ENCODE measurements at places on chromosomes 7 and 10.

DNA sequence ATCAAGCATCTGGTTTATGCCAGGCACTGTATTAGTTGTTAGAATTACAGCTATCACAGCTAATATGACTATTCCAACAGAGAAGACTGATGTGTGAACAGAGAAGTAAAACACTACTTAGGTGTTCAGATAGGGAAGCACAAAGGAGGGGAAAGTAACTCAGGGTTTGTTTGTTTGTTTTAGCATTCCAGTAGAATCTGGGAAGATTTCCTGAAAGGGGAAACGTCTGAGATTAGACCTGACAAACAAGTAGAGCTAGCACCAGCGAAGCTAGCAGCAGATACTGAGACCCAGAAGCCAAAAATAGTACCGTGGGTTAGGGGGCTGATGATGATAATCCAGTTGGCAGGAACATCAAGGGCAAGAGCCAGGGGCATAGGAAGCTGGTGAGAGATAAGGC lies 28.8 kb upstream of the KLHL7 start:
- no peak for DNase-seq

DNA sequence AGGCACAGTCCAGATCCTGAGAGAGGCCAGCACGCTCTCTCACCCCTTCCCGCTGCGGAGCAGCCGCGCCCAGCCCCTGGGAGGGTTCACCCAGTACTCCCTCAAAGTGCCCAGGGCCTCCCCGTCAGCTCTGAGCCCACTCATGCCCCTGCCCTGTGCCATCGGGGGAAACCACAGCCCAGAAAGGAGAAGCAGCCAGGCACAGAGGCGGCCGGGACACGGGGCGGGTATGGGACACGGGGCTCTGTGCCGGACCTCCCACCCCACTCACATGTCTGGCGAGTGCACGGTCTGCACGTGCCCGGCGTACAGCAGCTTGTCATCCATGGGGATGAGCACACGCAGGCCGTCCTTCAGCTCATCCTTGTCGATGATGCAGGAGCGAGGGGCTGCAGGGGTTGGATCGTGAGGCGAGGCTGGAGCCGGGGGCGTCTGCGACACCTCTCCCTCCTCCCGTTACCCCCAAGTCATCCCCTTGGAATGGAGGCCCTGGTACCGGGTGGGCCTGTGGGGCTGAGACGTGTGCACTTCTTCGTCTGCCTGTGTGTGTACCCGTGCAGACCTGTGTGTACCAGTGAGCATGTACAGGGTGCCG lies 38.2 kb downstream of the SLC29A4 start:
- no peak for DNase-seq

DNA sequence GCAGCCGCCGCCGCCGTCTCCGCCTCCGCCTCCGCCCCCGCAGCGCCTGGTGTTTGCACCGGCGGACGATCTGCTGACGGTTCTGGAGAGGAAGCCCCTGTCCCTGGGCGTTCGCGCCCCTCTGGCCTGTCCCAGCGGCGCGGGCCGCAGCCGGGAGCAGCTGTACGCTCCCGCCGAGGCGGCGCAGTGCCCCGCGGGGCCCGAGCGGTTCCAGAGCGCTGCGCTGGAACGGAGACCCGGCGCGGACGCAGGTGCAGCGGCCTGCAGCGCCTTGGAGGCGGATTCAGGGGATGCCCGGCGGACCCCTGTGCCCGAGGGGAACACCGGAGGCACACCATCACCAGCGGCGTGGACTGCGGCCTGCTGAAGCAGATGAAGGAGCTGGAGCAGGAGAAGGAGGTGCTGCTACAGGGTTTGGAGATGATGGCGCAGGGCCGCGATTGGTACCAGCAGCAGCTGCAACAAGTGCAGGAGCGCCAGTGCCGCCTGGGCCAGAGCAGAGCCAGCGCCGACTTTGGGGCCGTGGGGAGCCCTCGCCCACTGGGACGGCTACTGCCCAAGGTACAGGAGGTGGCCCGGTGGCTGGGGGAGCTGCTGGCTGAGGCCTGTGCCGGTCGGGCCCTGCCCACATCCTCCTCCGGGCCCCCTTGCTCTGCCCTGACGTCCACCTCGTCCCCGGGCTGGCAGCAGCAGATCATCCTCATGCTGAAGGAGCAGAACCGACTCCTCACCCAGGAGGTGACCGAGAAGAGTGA lies 24.8 kb upstream of the ZNF735 start:
- DNase-seq, result no peak

DNA sequence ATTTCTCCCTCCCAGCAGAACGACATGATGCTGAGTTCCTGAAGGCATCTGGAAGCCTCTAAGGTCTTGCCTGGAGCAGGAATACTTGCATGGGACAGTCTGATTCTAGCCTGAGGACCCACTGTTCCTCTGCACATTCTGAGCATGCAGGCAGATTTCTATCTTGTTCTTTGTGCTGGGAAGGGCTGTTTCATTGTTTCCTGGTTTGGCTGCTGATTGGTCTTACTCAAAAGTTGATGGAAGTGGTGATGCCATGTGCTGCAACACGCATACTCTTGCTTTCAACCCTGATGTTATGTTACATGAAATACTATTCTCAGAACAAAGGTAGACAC lies 307.0 kb downstream of the GATA3 start:
- no peak for DNase-seq

DNA sequence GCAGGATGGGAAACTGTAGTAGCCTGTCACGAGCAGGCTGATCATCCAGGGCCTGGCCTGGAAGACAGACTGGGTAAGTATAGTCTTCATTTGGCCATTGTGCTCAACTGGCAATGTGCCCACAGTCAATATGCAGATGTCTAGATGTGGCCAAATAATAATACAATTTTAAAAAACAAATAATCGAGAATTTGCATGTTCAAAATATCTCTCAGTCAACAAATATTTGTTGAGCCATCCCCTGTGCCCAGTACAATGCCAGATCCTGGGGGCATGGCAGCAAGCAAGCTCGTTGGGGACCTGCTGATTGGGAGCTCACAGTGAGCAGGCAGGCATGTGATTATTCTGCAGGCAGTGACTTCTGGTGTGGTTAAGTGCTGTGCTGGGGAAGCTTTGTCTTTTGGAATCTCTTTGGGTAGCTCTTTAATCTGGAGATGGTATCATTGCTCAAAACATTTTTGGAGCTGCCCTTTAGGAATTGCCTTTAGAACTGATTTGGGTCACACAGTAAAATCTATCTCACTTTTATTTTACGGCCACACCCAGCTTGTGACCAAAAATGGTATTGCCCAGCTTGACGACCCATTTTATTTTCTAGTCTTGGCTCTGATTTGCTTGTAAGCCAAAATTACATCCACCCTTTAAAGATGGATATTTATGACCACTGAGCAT lies 92.2 kb downstream of the PLCE1 start:
- DNase-seq, result no peak

DNA sequence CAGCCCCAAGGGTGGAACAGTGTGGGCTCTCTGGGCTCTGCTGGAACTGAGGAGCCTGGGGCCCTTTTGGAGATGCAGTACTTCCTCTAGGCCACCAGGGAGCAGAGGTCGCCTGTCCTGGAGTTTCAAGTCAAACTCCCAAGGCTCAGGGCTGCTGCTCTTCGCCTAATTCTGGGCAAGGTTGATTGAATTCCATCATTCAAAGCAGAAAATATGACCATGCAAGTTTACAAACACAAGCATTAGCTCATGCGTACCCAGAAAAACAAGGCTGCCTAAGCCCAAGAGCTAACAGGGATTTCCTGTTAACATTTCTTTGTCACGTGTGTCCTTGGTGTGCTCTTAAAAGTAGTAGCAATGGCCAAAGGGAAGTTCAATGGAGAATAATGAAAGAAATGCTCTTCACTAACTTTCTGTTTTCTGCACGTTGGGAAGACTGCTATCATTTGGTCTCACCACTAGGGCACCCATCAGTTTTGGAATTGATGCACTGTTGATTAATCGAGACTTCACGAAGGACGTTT lies 20.1 kb downstream of the LDB3 start:
- DNase-seq, result peak; percentile 54

- no peak for DNase-seq
Measured at GRCh38 chr7:116041615-116042014, 11.1 kb upstream of the TFEC start.

DNA sequence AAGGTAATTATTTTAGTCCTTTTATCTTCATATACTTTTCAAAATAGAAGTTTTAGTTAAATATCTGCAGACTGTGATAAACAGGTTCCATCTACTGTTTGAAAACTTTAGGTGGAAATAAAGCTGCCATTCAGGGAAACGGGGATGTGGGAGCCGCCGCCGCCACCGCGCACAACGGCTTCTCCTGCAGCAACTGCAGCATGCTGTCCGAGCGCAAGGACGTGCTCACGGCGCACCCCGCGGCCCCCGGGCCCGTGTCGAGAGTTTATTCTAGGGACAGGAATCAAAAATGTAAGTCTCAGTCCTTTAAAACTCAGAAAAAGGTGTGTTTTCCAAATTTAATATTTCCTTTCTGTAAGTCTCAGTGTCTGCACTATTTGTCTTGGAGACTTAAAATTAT lies 11.0 kb downstream of the SUN1 start:
- no peak for DNase-seq

- DNase-seq, result no peak
Measured at GRCh38 chr10:14571866-14572507, 202.7 kb downstream of the FAM107B start.

DNA sequence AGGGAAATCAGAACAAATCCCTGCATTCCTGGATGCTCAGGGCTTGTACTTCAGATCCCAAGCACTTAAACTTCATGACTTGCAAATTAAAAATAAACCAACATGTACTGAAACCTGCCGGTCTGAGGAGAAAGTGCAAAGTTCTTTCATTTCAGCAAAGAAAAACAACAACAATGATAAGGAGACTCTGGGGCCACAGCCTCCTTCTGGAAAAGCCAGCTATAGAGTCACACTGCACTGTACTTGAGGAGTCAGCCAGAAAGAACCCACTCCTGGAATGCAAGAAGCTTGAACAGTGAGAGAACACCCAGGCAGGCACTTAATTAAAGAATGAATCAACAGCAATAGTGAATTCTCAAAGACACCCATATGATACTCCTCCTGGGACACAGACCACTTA lies 49.7 kb upstream of the TM9SF3 start:
- no peak for DNase-seq

DNA sequence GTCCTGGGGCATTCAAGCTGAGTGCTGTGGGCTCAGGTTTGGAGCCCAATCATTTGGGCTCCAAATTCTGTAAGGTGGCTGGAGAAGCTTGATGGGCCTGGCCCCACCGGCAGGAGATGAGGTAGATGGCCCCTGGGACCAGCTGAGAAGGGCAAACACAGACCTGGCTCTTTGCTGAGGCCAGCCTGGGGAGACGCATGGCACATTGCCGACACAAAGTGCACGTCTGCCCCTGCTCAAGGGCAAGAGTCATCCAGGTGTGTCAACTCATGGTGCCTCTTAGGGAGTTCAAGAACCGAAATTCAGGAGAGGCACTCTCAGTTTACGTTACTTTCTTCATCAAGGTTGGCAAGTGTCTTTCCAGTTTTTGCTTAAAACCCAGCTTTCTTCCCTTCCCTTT lies 227.5 kb downstream of the LRMDA start:
- DNase-seq, result no peak

GRCh38 chr7:8382004-8382730 lies 51.2 kb upstream of the NXPH1 start:
- DNase-seq, result no peak
